Mesothelial cell of epicardium (in vitro differentiated cells): ENCODE measurements at places on chromosomes 16 and 17. TPM values are rescaled to one million over a fixed set of nuclear protein-coding genes. Genes with fewer than 3 reads are reported as not detected.
A peak's percentile ranks its signal among the peaks of the same experiment; 100 is the strongest.

DNA sequence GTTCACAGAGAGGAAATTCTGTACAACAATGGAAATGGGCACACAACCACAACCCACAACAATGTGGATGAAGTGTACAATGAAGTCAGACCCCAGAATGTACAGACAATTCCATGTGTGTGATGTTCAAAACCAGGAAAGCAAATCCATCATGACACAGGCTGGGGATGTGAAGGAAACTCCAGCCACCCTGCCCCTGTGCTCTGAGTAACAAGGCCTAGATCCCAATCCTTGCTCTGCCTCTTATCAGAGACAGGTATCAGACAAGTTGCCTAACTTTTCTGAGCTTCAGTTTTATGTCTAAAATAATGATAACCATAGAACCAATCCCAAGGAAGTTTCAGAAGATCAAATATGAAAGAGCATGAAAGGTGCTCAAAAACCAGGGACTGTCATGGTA lies 1.8 kb upstream of the C16orf95 start:
- no peaks in the 10 kb centered on the region for H3K36me3 ChIP-seq
- peak overlapping the region; percentile 94 for H3K4me3 ChIP-seq
- H3K27me3 ChIP-seq, result no peaks in the 10 kb centered on the region
- peak overlapping the region; percentile 98 for H3K27ac ChIP-seq

DNA sequence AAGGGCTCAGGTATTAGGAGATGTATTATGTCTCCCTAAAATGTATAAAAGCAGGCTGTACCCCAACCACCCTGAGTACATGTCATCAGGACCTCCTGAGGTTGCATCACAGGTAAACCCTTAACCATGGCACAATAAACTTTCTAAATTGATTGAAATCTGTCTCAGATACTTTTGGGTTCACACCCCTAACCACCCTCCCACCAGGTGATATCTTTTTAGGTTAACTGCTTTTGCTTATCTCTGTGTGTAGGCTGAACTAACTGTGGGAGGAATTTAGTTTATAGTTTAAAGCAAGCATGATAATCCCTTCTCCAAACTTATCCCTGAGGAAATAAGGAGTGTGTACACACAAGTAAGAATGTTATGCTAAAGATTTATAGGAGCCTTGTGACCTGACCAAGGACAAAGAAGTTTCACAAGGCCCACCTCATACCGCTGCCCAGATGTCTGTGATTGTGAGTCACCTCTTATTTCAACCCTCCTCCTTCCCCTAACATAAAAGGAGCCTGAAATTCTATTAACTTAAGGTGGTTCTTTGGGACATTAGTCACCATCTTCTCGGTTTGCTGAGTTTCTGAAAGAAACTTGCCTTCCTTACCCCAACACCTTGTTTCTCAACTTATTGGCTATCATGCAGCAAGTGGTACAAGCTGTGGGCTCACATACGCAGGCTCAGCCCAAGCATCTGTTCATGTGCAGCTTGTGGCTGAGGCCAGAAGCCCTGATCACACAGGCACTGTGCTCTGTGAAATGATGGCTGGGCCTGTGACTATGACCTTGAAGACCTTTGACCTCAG lies 11.3 kb downstream of the PRSS22 start:
- H3K4me3 ChIP-seq, result no peak overlapping the region
- peaks cover 16% of the 10 kb centered on the region for H3K27me3 ChIP-seq
- no peak overlapping the region for H3K27ac ChIP-seq
- H3K36me3 ChIP-seq, result no peaks in the 10 kb centered on the region
- DNase-seq, result no peak

- H3K36me3 ChIP-seq, result peaks cover 9% of the 10 kb centered on the region
- peak overlapping the region; percentile 87 for H3K27ac ChIP-seq
- H3K4me3 ChIP-seq, result peak overlapping the region; percentile 84
- no peak for DNase-seq
Measured at GRCh38 chr17:41814195-41814594, 1.4 kb downstream of the FKBP10 start.

DNA sequence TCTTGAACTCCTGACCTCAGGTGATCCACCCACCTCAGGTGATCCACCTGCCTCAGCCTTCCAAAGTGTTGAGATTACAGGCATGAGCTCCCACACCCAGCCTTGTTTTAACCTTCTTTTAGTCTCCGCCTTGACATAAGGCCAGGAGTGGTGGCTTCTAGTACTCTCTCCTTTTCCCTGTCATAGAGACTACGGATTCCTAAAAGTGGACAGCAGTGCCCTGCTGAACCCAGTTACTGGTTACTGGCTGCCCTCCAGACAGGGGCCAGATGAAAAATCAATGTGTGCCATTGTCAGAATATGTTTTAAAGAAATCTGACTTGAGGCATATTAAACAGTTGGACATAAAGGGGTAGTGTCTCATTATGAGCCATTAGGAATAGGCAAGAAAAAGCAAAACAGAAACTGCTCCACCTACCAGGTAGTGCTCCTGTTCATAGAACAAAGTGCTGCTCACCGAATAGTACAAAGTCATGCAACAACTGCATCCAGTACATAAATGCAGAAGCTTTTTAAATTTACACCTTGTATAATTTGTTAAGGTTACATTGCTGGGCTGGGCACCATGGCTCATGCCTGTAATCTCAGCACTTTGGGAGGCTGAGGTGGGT lies 32.1 kb downstream of the TRIM25 start:
- no peaks in the 10 kb centered on the region for H3K27me3 ChIP-seq
- H3K4me1 ChIP-seq, result no peaks in the 10 kb centered on the region
- H3K4me3 ChIP-seq, result no peak overlapping the region
- no peak overlapping the region for H3K27ac ChIP-seq
- peaks cover 4% of the 10 kb centered on the region for H3K36me3 ChIP-seq
- no peak for DNase-seq

GRCh38 chr17:79993390-79994227 lies 42.1 kb downstream of the TBC1D16 start:
- peaks cover 48% of the 10 kb centered on the region for H3K4me1 ChIP-seq
- peaks cover 4% of the 10 kb centered on the region for H3K36me3 ChIP-seq
- peak overlapping the region; percentile 83 for H3K27ac ChIP-seq
- peak; percentile 65 for DNase-seq

- H3K4me1 ChIP-seq, result no peaks in the 10 kb centered on the region
- no peak overlapping the region for H3K27ac ChIP-seq
- H3K36me3 ChIP-seq, result no peaks in the 10 kb centered on the region
Measured at GRCh38 chr16:60731329-60732050, 1304.7 kb downstream of the CDH8 start.

GRCh38 chr16:87809150-87809902 lies 43.5 kb upstream of the KLHDC4 start:
- peaks cover 26% of the 10 kb centered on the region for H3K4me1 ChIP-seq
- no peak overlapping the region for H3K27ac ChIP-seq
- no peak for DNase-seq
- H3K4me3 ChIP-seq, result no peak overlapping the region

- no peaks in the 10 kb centered on the region for H3K27me3 ChIP-seq
- no peak for DNase-seq
- H3K4me3 ChIP-seq, result peak overlapping the region; percentile 95
- H3K27ac ChIP-seq, result peak overlapping the region; percentile 98
- H3K4me1 ChIP-seq, result peaks cover 25% of the 10 kb centered on the region
- H3K36me3 ChIP-seq, result no peaks in the 10 kb centered on the region
Measured at GRCh38 chr17:47189732-47190237, 690 bp upstream of the CDC27 start.

DNA sequence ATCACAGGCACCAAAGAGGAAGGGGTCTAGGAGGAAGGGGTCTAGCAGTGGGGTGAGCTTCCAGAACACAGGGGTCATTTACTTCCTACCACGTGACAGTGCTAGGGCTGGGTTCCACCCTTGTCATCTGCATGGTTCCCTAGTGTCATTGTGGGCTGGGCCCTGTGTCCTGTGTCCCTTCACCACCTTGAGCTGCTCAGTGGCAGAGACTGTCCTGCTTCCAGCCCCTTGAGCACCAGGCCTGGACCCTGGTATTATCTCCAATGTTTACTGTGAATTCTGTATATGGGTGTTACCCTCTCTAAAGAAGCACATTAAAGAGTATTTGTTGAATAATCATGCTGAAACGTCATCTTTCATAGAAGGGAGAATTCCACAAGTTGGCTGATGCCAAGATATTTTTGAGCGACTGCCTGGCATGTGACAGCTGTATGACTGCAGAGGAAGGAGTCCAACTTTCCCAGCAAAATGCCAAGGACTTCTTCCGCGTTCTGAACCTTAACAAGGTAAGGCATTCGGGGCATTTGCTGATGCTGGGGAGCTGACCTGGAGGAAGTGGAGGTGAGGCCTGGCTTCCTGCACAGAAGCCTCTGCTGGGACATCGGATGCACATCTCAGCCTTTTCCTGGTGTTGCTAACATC lies 5.5 kb downstream of the NARF start:
- peaks cover 4% of the 10 kb centered on the region for H3K4me1 ChIP-seq
- H3K27ac ChIP-seq, result no peak overlapping the region
- no peaks in the 10 kb centered on the region for H3K27me3 ChIP-seq
- DNase-seq, result no peak

GRCh38 chr16:79752396-79752795 lies 151.9 kb upstream of the MAF start:
- DNase-seq, result no peak
- no peak overlapping the region for H3K4me3 ChIP-seq
- H3K27me3 ChIP-seq, result peaks cover 1% of the 10 kb centered on the region

GRCh38 chr17:38894276-38894675 lies 24.4 kb downstream of the LASP1 start:
- H3K27me3 ChIP-seq, result no peaks in the 10 kb centered on the region
- no peak for DNase-seq
- peaks cover 32% of the 10 kb centered on the region for H3K36me3 ChIP-seq
- no peak overlapping the region for H3K27ac ChIP-seq
- H3K4me3 ChIP-seq, result no peak overlapping the region
- H3K4me1 ChIP-seq, result no peaks in the 10 kb centered on the region

- H3K4me1 ChIP-seq, result no peaks in the 10 kb centered on the region
- no peak for DNase-seq
- no peak overlapping the region for H3K27ac ChIP-seq
- no peaks in the 10 kb centered on the region for H3K27me3 ChIP-seq
- H3K36me3 ChIP-seq, result peaks cover 21% of the 10 kb centered on the region
- H3K4me3 ChIP-seq, result no peak overlapping the region
Measured at GRCh38 chr17:18331879-18332278, 16.8 kb downstream of the SMCR8 start.

DNA sequence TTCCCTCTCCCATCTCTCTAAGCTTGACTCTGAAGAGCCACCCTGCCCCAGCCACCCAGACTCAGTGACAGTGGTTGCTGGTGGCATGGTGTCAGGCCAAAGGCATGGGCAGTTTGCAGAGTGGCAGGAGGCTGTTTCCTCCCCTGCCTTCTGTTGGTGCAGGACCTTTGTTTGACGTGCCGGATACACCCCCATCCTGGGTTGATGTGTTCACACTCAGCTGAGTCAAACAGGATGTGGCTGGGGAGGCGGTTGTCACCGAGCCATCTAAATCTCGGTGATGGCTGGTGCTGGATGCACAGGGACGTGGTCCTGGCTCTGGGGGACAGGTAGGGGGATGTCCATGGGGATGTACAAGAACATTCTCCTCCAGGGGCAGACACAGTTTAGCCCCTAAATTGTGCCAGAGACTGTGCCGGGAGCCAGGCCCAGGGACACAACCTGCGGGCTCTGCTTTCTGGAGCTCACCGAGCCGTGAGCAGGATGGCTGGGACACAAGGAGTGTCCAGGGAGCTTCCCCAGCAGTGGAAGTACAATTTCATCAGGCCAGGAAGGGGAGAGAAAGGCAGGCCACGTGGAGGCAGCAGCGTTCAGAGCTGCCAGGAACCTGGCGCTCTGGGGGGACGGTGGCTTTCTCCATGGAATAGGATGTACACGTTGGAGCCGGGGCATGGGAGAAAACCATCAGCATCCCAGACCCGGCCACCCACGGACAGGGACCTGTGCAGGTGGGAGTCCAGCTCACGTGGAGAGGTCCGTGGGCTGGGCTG lies 264.2 kb downstream of the SEC14L1 start:
- H3K27ac ChIP-seq, result no peak overlapping the region
- peaks cover 4% of the 10 kb centered on the region for H3K36me3 ChIP-seq
- no peak overlapping the region for H3K4me3 ChIP-seq
- H3K27me3 ChIP-seq, result no peaks in the 10 kb centered on the region

- H3K4me3 ChIP-seq, result no peak overlapping the region
- H3K4me1 ChIP-seq, result peaks cover 66% of the 10 kb centered on the region
- no peaks in the 10 kb centered on the region for H3K36me3 ChIP-seq
- H3K27me3 ChIP-seq, result no peaks in the 10 kb centered on the region
- peak overlapping the region; percentile 82 for H3K27ac ChIP-seq
Measured at GRCh38 chr17:57915985-57916757, 39.0 kb downstream of the CUEDC1 start.

GRCh38 chr17:7023576-7024401 lies 939 bp downstream of the BCL6B start:
- H3K36me3 ChIP-seq, result no peaks in the 10 kb centered on the region
- peak overlapping the region; percentile 37 for H3K4me3 ChIP-seq
- no peak overlapping the region for H3K27ac ChIP-seq
- peaks cover 57% of the 10 kb centered on the region for H3K27me3 ChIP-seq

- H3K36me3 ChIP-seq, result no peaks in the 10 kb centered on the region
- no peaks in the 10 kb centered on the region for H3K4me1 ChIP-seq
- no peak for DNase-seq
- no peak overlapping the region for H3K27ac ChIP-seq
Measured at GRCh38 chr16:7083096-7083495, 249.5 kb upstream of the RBFOX1 start.

- no peaks in the 10 kb centered on the region for H3K27me3 ChIP-seq
- peaks cover 7% of the 10 kb centered on the region for H3K36me3 ChIP-seq
- no peak for DNase-seq
- no peak overlapping the region for H3K4me3 ChIP-seq
- H3K27ac ChIP-seq, result no peak overlapping the region
- H3K4me1 ChIP-seq, result peaks cover 16% of the 10 kb centered on the region
Measured at GRCh38 chr17:13475574-13476223, 126.0 kb downstream of the HS3ST3A1 start.

The ARL5C gene
- 0.40 TPM in 1 of 3 replicates, not detected in the others for total RNA-seq

The MRPL58 gene
- 18.3 to 22.6 TPM (median 20.7 TPM) in 3 replicates for total RNA-seq

The PYCARD gene
- total RNA-seq, result 4.9 to 6.5 TPM (median 5.3 TPM) in 3 replicates

The HBA1 gene
- not detected in 3 replicates for total RNA-seq

The ASGR1 gene
- total RNA-seq, result 15.9 to 19.7 TPM (median 16.5 TPM) in 3 replicates

The ALDH3A2 gene
- total RNA-seq, result 76.6 to 78.4 TPM (median 77.2 TPM) in 3 replicates

The AARS1 gene
- 81.5 to 90.2 TPM (median 81.8 TPM) in 3 replicates for total RNA-seq
